ENCODE measurements at places on chromosomes 4 and X.

DNA sequence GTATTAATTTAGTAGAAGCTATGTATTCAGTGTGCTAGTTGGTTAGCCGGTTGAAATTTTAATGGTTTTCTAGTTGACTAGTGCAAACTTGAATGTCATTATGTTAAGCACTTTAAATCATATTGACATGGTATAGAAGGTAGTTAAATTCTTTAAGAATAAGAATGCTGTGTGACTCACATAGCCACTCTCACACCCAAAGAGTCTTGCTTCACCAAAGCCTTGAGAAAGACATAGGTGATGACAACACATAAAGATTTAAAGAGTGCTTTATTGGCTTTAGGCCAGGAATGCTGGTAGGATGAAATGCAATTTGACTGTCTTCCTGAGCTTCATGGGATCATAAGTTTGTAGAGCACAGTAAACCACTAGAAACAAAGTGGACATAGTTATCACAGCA lies 85.3 kb downstream of the DCAF8L2 start:
- peak; percentile 22 for DNase-seq

GRCh38 chr4:109319684-109320083 lies 17.2 kb upstream of the COL25A1 start:
- DNase-seq: no peak

DNA sequence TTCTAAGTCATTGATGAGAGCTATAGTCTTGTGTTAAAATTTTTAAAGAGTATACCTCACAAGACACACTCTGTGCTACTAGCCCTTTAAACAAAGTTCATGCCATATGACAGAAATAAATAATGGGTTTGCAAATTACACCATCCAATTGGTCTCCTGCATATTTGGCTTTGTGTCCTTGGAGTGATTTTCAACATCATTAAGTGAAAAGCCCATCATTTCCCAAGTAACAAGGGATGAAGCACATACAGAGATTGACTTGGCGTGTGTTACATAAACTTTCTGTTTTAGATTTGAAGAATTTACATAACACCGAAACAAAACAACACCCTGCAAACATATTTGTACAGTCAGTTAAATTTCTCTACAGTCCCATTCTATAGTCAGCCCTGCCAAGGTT lies 216.9 kb upstream of the NEIL3 start:
- DNase-seq: no peak

DNA sequence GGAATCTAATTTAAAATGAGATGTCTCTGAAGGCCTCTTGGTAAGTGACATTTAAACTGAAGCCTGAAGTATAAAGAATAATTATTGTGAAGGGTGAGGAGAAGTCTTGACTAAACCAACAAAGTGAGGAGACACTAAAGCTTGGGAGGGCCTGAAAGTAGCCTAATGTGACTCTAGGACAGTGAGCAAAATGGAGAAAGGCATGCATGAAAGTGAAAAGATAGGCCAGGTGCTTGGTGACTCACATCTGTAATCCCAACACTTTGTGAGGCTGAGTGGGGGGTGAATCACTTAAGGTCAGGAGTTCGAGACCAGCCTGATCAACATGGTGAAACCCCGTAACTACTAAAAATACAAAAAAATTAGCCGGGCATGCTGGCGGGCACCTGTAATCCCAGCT lies 46.9 kb upstream of the SMARCAD1 start:
- no peak for DNase-seq

GRCh38 chr4:108058685-108059440 lies 69.2 kb downstream of the HADH start:
- peak; percentile 56 for DNase-seq

DNA sequence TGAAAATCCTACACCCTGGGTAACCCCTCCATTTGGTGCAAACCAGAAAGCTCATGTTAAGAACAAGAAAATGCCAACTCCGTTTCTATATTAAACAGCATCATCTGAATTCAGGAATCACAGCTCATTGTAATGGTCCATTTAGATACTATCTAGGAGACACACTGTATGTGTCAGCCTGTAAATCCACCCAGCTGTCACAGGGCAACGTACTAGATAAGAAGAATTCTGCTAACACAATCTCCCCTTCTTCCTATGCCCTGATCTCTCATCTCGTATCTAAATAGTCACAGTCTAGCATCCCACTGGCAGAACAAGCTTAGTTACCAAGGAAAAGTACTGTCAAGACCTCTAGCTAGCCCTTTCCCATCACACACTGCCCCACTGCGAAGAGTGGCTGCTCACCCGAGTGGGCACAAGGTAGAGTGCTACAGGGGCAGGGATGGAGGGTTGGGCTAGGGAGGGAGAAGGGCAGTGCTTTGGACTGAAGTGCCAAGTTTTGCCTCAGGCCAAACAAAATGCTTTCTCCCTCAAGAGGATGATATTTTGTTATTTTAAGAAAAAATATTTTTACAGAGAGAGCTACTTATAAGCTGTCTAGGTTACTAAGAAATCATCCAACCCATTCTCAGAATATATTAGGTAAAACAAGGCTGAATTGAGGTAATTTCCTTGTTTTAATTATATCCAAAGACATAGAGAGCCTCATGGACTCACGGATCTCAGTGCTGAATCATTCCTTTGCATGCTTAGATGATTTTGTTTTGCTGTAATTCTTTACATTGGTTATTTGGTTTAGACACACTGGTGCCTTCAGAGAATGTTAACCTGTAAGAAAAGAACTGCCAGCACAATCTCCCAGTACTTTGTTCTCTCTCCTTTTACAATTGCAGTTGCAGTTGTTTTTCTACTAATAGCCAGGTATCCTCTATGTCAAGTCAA lies 196.6 kb downstream of the PRDM5 start:
- no peak for DNase-seq

- peak; percentile 15 for DNase-seq
These were observed 9.9 kb downstream of the ZNF157 start for GRCh38 chrX:47380268-47380667.

DNA sequence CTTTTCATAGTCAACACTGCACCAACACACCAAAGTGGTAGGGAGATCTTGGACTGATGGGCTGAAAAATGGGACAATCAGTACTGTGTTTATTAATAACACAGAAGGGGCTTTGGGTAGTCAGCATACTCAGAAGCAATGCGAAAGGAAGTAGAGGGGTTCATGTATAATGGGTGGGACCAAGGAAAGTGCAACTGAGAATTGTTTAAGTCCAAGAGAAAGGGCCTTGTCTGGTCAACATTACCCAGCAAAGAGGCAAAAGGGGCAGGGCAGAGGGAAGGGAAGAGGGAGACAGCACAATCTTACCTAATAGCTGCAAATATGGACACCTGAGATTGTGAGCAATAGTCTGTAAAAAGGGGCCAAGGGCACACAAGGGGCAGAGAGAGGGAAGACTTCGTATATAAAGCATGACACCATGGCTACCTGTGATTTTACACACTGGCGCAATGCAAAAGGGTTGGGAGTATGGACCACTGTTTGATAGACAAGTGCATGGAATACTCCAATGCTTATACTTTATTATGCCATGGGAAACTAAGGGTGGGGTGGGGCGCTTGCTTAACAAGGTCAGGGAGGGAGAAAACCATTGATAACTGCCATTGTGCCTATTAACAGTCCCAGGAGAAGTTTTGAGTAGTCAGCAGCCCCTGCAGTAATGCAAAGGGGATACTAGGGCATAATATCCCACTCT lies 279.7 kb downstream of the CHIC1 start:
- DNase-seq: no peak

- DNase-seq: peak; percentile 45
These were observed 9.4 kb downstream of the TASL start for GRCh38 chrX:30568136-30568535.

GRCh38 chrX:26783512-26784225 lies 567.7 kb downstream of the MAGEB5 start:
- peak; percentile 27 for DNase-seq

DNA sequence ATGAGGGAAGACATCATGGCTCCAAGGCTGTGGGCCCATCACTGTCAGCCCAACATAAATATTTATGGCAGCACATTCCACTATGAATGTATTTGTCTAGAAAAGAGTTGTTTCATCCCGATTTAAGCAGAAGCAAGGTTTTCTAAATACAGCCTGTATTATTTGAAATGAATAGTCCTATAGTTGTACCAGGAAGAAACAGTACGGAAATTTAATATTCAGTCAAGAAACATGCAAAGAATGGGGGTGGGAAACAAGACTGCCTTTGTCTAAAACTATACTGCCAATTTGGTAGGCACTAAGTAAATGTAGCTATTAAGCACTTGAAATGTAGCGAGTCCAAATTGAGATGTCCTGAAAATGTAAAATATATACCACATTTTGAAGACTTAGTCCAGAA lies 69.1 kb downstream of the MOSPD2 start:
- DNase-seq: no peak

- DNase-seq: no peak
These were observed 25.9 kb upstream of the ADRA2C start for GRCh38 chr4:3740256-3740655.

DNA sequence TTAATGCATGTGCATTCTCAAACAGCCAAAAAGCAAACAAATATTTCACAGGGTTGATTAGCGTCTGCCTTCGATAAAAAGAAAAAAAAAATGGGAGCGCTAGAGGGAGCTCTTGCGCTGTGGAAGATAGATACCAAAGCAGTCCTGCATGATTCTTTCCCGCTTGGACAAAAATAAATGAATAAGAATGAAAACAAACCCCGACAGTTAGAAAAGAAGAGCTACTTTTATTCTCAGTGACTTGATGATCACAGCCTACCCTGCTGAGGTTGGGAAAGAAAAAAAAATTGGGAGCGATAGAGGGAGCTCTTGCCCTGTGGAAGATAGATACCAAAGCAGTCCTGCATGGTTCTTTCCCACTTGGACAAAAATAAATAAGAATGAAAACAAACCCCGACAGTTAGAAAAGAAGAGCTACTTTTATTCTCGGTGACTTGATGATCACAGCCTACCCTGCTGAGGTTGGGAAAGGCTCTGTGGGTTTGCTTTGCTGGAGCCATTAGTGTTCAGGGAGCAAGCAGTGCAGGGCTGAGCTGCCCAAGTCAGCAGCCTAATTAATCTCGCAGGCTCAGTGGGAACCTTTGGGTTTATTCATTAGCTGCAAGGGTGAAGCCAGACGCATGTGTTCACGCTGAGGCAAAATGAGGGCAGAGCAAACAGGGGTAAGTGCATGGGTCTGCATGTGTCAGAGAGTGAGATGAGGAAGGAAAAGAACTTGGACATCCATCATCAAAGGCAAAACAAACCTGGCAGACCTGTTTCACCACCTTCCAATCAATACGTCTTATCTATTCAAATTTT lies 249.3 kb upstream of the PRKX start:
- DNase-seq: peak; percentile 22

DNA sequence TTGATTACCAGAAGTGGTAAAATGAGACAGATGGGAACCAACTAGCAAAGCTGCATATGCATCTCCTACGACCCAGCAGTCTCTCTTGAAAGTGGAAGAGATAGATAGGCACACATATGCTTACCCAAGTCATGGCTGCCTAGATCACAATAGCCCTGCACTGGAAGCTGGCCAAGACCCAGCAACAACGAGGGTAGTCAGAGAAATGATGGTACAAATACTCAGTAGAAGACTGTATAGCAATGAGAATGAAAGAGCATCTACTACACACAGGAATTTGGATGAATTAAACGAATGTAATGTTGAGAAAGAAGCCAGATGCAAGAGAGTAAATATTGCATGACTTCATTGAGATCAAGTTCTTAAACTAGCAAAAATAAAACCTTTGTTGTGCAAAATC lies 100.3 kb upstream of the FAT1 start:
- no peak for DNase-seq

- no peak for DNase-seq
These were observed 38.1 kb downstream of the GAB1 start for GRCh38 chr4:143374771-143375170.

DNA sequence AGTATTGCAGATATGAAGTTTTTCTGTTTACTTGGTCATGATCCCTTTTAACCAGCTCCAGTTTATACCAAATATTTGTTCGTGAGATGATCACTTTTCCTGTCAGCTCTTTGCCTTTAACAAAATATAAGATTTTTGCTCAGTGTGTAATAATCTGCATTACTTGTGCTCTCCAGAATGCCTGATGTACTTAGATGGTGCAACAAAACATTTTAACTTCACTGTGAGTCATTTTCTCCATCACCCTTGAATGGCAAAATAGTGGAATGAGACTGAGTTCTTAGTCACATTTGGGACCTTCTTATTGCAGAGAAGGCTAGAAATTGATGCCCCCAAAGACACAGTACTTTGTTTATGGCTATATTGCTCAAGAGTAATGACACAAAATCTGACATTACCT lies 252.0 kb downstream of the FRMPD4 start:
- DNase-seq: peak; percentile 59

DNA sequence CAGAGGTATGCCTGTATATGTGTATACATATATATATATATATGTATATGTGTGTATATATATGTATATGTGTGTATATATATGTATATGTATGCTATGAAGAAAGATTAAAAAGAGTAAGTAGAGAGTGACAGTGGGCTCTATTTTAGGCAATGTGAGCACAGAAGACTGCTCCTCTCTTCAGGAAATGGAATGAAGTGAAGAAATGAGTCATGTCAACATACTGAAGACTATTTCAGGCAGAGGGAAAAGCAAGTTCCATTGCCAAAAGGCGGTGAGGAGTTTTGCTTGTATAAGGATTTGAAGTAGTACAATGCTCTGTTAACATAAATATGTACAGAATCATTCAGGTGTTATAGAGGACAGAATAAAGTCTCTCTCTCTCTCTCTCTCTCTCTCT lies 773.2 kb upstream of the FTHL17 start:
- no peak for DNase-seq

GRCh38 chr4:21893136-21893535 lies 55.4 kb downstream of the KCNIP4 start:
- peak; percentile 62 for DNase-seq

GRCh38 chrX:41273638-41274037 lies 60.3 kb upstream of the DDX3X start:
- DNase-seq: peak; percentile 18

GRCh38 chrX:68994891-68995255 lies 166.1 kb downstream of the EFNB1 start:
- DNase-seq: no peak

DNA sequence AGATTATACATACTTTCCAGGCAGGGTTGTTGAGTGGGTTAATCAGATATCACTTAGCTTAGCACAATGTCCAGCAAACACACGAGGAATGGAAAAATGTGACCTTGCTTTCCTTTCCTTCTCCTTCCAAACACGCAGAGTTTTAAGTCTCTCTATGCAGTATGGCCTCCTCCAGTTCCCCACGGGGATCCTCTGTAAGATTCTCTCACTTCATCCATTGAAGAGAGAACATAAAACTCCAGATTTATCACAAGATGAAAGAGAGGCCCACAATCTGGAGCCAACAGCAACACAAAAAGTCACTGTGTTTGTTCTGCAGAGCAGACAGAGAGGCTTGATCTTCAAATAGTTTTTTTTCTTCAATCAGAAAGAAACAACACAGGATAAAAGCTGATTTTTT lies 336.8 kb upstream of the CLNK start:
- no peak for DNase-seq

DNA sequence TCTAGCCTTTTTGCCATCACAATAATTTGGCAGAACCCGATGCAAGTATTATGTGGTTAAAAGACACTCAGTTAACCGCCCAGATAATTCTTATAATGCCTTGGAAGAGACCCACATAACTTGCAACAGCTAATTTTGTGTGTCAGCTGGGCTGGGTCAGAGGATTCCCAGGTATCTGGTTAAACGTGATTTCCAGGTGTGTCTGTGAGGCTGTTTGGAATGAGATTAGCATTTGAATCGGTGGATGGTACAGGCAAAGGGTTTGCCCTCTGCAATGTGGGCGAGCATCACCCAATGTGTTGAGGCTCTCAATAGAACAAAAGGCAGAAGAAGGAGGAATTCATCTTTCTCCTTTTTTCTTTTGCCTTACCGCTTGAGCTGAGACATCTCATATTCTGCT lies 314.2 kb upstream of the PUDP start:
- DNase-seq: no peak

Measured in fibroblast of mammary gland (primary cell).